ENCODE measurements at places on chromosomes 5 and 9.

- DNase-seq, result no peak
Observed at GRCh38 chr5:6418679-6419276, 29.9 kb upstream of the UBE2QL1 start.

DNA sequence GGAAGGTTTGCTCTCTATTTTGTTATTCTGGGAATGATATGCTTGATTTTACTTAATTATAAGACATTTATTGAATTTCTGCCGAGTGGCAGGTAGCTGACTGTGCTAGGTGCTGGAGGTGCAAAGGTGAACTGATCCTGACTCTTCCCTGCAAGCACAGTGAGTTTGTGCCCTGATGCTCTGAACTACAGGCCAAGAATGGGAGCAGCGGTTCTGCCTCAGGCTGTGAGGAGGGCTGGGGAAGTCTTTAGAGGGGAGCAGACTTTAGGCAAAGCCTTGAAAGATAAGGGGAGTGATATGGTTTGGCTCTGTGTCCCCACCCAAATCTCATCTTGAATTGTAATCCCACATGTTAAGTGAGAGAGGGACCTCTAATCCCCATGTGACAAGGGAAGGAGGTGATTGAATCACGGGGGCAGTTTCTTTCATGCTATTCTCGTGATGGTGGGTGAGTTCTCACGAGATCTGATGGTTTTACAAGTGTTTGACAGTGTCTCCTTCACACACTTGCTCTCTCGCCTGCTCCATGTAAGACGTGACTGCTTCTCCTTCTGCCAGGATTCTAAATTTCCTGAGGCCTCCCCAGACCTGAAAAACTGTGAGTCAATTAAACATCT is 73.1 kb downstream of the NDFIP1 start:
- DNase-seq, result no peak

GRCh38 chr9:127979333-127980059 is 1.3 kb downstream of the EEIG1 start:
- DNase-seq, result no peak

DNA sequence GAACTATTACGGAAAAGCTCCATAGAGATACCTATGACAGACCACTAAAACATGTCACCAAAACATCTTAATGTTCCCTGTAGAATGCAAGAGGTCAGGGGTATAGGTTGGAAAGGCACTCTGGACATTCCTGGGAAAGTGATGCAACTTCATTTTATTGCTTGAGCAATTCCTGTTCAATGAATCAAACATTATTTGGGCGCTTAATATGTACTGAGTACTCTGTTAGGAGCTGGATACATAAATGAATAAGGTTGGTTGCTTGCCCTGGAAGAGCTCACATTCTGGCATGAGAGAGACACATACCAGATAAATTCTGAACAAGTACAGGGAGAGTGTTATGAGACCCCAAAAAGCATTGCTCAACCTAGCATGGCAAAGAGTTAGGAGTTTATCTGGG is 408.9 kb upstream of the DMAC1 start:
- no peak for DNase-seq

GRCh38 chr9:8863886-8864544 is 1064.4 kb upstream of the DMAC1 start:
- DNase-seq, result no peak

- no peak for DNase-seq
Observed at GRCh38 chr5:65882278-65882677, 44.1 kb upstream of the ERBIN start.

GRCh38 chr5:91028499-91028956 is 354.6 kb downstream of the ARRDC3 start:
- no peak for DNase-seq

- DNase-seq, result no peak
Observed at GRCh38 chr9:35594471-35594870, 10.6 kb upstream of the TESK1 start.

GRCh38 chr9:130607640-130608420 is 28.5 kb downstream of the FUBP3 start:
- DNase-seq, result no peak

GRCh38 chr5:151696470-151697061 is 9.9 kb upstream of the SPARC start:
- no peak for DNase-seq

DNA sequence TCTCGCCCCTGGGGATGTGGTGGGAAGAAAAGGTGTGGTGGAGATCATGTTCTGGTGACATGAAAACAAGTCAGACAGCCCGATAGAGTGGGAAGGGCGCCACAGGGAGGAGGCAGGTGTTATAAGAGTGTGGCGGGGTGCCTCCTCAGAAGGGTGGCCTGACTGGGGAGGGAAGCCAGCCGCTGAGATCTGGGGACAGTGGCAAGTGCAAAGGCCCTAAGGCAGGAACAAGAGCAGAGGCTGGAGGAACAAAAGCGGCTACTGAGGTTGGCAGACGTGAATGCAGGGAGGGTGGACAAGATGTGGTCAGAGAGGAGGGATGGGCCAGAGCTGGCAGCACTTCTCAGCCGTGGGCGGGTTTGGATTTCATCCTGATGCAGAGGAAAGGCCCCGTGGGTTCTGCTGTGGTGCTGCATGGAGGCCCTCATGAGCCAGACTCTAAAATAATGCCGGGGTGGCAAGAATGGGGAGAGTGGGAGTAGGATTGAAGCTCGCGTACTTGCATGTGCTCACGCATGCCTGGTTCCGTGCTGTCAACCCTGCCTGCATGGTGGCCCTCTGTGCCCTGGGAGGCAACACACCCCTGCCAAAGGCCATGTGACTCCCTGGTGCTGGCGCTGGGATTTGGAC is 89.2 kb downstream of the MVB12B start:
- DNase-seq, result no peak

GRCh38 chr9:131422241-131422792 is 28.4 kb downstream of the PRRC2B start:
- no peak for DNase-seq

GRCh38 chr5:133730346-133730745 is 118.0 kb upstream of the FSTL4 start:
- DNase-seq, result no peak

- DNase-seq, result no peak
Observed at GRCh38 chr5:154157483-154158378, 32.8 kb upstream of the GALNT10 start.

DNA sequence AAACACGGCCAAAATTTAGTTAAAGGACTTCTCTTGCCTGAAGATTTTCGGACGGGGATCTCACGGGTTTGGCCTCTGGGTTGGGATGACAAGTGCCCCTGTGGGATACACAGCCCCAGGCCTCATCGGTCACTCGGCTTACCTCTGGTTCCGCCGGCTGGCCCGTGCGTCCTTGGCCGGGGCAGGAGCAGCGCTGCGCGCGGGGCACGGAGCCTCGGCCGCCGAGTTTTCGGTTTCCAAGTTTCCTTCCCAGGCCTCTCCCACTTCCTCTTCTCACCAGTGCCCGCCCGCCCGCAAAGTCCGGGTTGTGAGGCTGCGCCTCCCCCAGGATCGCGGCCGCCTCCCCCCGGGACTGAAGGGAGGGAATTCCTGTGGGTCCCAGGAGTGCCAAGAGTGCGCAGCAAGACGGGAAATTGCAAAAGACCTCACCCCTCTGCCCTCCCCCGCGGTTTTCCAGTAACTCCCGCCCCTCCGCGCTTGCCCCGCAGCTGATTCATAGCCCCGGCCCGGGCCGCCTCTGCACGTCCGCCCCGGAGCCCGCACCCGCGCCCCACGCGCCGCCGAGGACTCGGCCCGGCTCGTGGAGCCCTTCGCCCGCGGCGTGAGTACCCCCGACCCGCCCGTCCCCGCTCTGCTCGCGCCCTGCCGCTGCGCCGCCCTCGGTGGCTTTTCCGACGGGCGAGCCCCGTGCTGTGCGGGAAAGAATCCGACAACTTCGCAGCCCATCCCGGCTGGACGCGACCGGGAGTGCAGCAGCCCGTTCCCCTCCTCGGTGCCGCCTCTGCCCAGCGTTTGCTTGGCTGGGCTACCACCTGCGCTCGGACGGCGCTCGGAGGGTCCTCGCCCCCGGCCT is at the start of gene OSMR:
Gene OSMR (plus strand): TSS at position 487 of the 853 bp plus-strand sequence. CDS start 23,033 bp downstream, outside the sequence.
- no peak for DNase-seq

DNA sequence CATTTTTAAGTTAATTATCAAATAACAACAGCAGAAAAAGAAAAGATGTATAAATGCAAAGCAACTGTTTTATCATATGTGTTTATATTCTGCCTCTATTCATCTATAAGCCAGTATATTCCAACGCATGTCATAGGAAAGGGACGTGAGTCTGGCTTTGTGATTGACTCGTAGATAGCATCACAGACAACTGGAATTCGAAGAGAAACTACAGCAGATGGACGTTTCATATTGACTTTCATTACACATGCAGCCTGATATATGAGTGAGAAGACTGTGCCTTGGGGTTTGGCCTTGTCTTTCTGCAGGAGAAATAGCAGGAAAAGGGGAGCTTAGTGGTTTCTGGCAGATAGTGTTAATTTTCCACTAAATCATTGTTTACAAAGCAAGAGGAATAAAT is 1111.9 kb downstream of the MAT2B start:
- no peak for DNase-seq

DNA sequence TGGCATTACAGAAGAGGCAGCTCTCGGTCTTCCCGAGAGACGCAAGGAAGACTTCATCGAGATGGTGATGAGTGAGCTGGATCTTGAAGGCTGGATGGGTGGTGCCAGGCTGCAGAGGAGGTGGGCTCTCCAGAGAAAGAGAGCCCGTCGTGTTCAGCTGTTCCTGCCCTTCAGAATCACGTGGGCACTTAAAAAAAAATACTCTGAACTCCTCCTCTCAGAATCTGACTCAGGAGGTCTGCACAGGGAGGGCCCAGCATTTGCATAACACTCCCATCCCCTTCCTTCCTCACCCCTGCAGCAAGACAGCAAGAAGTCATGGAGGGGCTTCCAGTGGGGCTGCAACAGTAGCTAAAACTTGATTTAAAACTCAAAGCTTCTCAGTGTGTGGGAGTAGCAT is 203.0 kb downstream of the ATPSCKMT start:
- DNase-seq, result no peak

- no peak for DNase-seq
Observed at GRCh38 chr5:41151564-41151963, 61.8 kb downstream of the C6 start.

- no peak for DNase-seq
Observed at GRCh38 chr9:126379661-126380360, 53.2 kb downstream of the MVB12B start.

GRCh38 chr9:101904845-101905244 is 166.4 kb upstream of the GRIN3A start:
- DNase-seq, result no peak

DNA sequence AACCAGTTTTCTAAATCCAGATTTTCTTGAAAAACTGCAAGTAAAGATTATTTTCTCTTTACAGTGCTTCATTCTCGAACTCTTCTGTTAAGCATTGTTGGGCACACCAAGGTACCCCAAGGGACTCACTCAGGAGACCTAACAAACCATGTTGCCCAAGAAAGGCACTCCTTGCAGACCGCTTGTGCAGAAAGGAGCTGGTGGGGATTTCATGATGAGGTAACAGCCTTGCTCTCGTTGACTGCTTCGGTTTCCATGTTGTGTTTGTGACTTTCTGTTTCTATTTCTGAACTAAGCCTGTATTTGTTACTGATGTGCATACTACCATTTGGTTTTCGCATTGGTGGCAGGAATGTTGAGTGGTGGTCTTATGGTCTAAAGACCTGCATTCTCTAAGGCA is 266.6 kb upstream of the DAP start:
- no peak for DNase-seq

DNA sequence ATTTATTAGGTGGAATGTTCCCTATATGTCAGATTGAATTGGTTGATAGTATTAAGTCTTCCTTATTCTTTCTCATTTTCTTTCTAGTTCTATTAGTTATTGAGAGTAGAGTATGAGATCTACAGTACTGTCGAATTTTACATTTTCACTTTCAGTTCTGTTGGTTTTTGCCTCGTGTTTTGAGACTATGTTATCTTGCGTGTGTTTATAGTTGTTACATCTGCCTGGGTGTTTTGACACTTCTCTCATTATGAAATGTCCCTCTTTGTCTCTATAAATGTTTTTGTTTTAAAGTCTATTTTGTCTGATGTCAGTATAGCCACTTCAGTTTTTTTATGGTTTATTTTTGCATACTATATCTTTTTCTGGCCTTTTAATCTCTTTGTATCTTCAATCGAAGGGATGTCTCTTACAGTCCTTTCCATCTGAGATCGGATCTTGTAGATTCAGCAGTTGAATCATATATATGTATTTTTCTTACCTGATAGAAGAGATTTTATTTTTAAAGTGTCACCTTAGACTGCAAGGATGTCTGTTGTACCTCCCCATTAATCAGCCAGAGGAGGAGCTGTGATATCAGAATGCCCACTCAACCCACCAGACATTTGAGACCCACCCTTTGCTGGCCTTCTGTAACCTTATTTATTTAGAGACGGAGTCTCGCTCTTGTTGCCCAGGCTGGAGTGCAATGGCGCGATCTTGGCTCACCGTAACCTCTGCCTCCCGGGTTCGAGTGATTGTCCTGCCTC is 20.7 kb downstream of the EHMT1 start:
- DNase-seq, result no peak
